ENCODE measurements at places on chromosomes 16 and 17.

GRCh38 chr16:87426423-87427215 lies 34.5 kb downstream of the MAP1LC3B start:
- DNase-seq: no peak

GRCh38 chr17:82616021-82616711 lies 32.1 kb downstream of the WDR45B start:
- no peak for DNase-seq

- DNase-seq: no peak
These were observed 17.6 kb upstream of the ABR start for GRCh38 chr17:1197379-1197778.

GRCh38 chr16:90002759-90003158 lies 16.5 kb downstream of the DBNDD1 start:
- DNase-seq: no peak

DNA sequence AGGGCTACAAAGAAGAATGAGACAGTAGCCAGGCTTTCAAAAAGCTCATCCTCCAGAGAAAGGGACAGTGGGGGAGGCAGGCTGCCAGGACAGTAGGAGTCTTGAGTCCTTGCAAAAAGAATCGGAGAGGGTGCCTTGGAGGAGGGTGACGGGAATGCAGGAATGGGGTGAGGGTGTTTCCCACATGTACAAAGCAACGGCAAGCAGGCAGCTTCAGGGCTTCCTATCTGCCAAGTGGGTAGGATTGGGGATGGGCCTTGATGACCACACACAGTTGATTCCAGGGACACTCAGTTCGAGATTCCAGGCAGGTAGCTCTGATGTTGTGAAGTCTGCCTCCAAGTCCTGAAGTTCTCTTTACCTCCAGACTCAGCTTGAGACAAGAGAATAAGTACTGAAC lies 54.4 kb downstream of the C17orf67 start:
- no peak for DNase-seq

DNA sequence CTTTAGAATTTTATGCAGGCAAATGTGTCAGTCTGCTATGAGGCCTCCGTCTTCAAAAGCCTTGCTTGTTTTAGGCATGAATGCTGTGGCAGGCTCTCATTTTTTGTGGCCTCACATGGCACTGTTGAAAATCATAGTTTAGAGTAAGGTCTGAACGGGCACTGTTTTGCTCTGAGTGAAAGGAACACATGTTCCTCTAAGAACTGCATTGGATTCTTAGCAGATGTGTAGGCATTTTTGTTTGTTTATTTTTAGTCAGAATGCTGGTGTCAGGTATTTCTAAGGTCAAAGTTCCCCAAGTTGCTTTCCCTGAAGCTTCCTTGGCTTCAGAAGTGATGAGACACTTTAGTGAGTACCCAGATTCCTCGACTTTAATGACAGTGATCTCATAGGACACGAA lies 173.7 kb downstream of the HS3ST3B1 start:
- no peak for DNase-seq

GRCh38 chr17:16878084-16878483 lies 93.8 kb downstream of the TNFRSF13B start:
- no peak for DNase-seq

GRCh38 chr17:8859027-8859803 lies 8.3 kb downstream of the PIK3R6 start:
- DNase-seq: peak; percentile 87

GRCh38 chr16:69522732-69523404 lies 42.9 kb upstream of the NFAT5 start:
- DNase-seq: no peak

GRCh38 chr17:8855477-8856204 lies 11.8 kb downstream of the PIK3R6 start:
- no peak for DNase-seq

GRCh38 chr17:50362661-50363060 lies 10.3 kb downstream of the MRPL27 start:
- DNase-seq: no peak

DNA sequence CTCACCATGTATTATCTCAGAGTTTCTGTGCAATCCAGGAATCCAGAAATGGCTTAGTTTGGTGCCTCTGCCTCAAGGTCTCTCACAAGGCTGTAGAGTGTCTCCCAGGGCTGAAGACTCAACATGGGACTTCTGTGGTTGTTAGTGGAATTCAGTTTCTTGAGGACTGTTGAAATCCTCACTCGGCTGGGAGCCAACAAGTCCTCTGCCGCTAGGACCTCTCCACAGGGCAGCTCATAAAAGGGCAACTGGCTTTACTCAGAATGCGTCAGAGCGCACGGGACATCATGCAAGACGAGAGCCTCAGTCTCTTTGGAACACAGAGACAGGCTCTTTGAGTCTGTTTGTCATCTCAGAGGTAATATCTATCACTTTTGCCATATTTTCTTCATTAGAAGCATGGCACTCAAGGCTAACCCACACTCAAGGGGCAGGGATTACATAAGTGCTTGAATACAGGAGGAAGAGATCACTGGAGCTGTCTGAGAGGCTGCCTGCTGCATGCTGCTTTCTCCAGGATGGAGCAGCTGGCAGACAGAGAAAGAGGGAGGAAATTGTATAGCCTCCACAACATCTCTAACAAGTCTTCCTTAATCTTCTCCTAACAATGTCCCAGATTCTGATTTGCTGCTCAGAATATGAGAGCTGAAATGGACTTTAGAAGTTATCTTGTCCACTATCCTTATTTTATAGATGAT lies 97.5 kb upstream of the ASIC2 start:
- no peak for DNase-seq

DNA sequence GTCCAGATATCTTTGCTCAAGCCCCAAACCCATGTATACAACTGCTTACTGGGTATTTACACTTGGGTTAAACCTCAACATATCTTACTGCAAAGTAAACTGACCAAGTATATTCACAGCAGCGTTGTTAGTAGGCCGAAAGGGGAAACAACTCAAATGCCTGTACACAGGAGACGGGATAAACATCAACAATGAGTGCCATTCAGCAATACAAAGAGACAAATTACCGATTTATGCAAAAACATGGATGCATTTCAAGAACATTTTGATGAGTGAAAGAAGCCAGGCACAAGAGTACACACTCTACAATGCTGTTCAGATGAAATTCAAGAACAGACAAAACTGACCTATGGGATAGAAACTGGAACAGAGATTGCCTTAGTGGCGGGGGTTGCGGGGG lies 136.3 kb upstream of the CACNG3 start:
- no peak for DNase-seq

- no peak for DNase-seq
These were observed 86.7 kb downstream of the ZFHX3 start for GRCh38 chr16:72961115-72961832.

GRCh38 chr17:44781551-44782325 lies 22.9 kb downstream of the ADAM11 start:
- no peak for DNase-seq

DNA sequence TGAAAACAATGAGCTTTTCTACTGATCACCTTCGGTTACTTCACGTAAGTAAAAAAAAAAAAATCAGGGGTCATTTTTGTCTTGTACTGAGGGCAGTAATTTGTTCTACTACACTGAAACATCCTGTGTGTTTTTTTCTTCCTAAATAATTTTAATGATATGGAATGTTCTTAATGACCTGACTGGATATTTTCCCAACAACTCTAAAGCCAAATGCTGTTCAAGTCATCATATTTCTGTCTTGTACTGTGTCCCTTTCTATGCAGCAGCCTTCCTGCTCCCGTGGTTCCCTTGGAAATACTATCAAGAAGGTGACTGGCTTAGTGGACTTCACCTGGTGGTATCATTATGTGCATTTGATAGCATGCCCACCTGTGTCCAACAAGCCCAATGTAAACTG lies 10.8 kb upstream of the CDR2 start:
- DNase-seq: no peak

DNA sequence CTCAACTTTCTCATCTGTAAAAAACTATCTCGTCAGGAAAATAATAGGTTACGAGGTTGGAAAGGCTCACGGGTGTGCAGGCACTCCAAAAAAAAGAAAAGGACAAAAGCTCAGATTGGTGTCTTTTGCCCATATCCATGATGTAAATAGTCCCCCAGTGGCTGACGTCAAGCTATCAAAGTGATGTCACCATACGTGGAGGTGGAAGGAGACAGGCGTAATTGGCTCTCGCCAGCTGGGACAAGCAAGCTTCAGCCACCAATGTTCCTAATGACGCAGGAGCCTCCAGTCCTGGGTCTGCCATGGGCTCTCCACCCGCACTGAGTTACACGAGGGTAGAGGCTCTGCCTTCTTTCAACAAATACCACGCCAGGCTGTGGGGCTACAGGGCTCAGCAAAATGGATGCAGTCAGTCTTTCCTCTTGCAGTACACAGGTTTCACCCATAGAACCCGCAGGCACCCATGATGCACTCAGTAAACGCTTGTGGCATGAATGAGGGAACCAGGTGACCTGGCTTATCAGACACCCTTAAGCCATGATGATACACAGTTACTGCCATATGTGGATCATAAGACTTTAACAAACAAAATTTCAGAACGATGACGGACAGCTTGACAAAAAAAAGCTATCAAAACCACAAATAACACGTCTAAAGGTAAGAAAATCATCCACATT lies 50.5 kb downstream of the COTL1 start:
- no peak for DNase-seq

Data from HS-5 (cell line).